Omental fat pad (tissue), 4 donors: ENCODE measurements at places on chromosomes 3 and 15. TPM values are rescaled to one million over a fixed set of nuclear protein-coding genes. Genes with fewer than 3 reads are reported as not detected.

- no peak for DNase-seq
These were observed 220.1 kb downstream of the TUSC7 start for GRCh38 chr3:116929505-116930222.

MUC20 gene
- total RNA-seq, result 7.3 TPM

DNA sequence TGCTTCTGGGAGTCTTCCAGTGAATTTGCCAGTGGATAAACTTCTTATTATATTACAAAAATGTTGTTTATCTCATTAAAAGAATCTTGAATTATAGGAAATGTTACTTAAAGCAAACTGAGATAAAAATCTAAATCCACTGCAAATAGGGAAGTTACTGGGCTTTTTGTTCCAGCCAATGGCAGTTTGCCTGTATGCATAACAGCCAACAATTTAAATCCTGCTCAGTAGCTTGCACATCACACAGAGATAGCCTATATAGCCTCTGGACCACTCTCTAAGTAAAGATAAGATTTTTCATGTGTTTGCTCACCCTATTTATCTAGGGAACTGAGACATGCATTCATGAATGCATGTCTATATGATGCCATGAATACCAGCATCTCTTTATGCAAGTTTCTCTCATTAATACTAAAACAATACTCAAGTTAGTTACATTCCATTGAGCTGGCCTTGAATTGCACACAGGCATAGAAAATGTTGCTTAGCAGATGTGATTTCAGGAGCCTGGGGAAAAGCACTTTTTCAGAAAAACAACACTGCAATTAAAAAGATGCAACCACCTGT is 92.1 kb upstream of the GPR149 start:
- no peak for DNase-seq

DNA sequence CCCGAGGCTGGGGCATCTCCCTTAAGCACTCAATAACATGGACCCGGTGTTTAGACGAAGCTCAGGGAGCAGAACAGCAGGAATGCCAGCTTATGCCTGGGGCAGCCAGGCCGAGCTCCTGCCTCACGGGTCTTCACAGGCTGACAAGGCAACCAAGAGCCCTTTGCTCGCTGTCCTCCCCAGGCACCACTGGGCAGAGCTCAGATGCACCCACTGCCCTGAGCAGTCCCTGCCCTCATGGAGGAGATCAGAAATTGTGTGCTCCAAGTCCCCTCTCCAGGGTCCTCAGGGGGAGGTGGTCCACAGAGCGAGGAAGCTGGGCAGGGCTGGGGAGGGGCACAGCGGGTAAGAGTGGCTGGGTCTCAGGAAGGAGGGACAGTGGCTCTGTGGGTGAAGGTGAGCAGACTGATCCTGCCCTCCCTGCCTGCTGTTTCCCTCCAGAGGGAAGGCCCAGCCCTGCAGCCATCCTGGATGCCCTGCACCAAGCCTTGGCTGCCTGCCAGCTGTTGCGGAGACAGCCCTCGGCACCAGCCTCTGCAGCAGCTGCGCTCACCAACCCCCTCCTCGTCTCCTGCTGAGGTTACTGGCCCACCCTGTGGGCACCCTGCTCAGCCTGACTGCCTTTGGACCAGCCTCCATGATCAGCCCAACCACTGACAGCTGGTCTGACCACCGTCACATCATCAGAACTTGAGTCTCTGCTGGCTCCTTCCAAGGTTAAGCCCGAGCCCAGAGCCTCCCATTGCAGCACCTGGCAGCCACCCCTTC is 21.1 kb upstream of the GP9 start:
- no peak for DNase-seq

DNA sequence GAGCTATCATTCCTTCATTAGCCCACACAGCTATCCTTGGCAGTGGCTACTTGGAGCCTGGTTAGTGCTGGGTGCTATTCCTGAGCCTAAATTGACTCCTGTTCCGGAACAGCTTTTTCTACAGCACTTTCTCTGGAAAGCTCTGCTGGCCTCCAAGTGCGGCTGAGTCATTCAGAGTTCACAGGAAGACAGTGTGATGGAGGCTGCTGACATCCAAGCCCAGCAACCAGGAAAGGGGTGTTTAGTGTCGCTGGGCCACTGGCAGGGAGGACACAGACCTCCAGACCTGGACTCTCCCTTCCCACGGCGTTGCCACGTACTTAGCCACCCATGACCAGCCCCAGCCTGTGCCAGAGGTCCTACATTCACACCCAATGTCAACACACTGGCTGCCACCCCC is 28.7 kb downstream of the CACNA2D2 start:
- no peak for DNase-seq

OSTN gene
- total RNA-seq, result not detected

GRCh38 chr3:34225821-34226366 is 427.5 kb downstream of the PDCD6IP start:
- no peak for DNase-seq

LRRC31 gene
- not detected for total RNA-seq

FGF7 gene
- 77.1 TPM for total RNA-seq

DNA sequence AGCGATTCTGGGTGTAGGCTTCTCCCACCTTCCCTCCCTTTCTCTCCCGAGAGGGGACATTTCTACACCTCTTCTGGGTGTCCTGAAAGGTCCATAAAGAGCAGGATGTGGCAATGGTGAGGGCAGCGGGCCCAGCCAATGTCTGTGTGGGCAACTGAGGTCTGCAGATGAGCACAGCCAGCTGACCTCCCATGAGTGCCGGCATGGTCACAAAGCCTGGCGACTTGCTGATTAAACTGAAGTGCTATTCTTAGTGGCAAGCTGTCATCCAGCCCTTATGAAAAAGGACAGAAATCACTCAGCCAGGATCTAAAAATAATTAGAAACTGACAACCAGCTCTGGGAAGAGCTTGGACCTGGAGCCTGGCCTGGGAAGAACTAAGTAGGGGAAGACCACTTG is 124.3 kb upstream of the RGMA start:
- no peak for DNase-seq

GRCh38 chr15:73560501-73561117 is 72.6 kb downstream of the NPTN start:
- no peak for DNase-seq

GRCh38 chr3:197203714-197204146 is 94.7 kb downstream of the DLG1 start:
- no peak for DNase-seq

MYEF2 gene
- total RNA-seq, result 12.4 TPM

DNA sequence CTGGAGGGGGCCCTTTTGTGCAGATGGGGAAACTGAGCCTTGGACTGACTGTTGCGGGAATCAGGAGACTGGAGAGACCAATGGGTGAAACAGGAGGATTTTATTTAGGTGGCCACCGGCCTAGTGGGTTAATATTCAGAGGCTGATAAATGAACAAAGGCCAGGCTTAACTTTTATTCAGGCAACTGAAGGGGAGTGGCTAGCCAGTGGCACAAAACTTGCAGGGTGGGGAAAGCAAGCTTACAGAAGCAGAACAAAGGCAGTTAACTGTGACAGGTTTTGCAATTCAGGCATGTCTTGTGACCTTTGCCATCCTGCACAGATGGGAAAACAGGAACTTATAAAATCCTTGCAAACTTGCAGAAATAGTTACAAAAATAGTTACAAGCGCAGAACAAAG is 24.9 kb upstream of the ACAD9 start:
- DNase-seq, result no peak

GRCh38 chr15:88401251-88401995 is 65.8 kb downstream of the MRPL46 start:
- DNase-seq, result no peak

C3orf85 gene
- total RNA-seq, result not detected

DNA sequence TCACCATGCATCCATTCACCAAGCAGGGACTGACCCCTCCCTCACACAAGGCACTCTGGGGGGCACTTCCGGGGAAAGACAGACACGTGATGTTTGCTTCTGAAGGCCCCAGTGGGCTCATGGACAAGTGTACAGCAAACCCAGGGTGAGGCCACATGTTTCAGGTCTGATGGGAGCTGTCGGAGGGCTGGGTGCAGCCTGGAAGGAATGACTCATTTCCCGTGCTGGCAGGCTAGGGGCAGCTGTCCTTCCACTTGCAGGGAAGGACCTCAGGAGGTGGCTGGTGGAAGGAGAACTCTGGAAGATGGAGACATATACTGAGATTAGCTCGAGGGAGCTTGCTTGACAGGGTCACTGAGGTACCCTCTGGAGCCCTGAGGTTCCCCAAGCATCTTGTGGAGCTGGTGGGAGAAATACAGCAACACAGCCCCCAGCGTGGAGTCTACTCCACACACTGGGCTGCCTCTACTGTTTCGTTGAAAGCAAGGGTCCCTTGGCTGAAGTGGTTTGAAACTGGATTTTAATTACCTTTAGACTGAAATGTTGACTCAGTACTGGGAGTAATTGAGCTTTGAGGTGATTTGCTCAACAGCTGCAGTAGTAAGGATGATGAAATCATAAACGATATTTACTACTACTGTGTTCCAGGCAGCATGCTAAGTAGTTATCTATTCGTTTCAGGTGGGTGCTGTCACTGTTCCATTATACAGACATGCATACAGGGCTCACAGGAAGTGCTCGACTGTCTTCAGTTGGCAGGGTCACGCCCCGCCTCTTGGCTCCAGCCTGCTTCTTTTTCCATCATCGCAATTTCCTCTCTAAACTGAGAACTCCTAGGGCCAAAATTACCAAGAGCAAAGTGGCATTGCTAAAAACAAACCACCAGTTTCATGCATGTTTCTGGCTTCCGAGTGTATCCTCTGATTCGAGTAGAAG is 230.4 kb downstream of the ADAMTS17 start:
- no peak for DNase-seq

DNA sequence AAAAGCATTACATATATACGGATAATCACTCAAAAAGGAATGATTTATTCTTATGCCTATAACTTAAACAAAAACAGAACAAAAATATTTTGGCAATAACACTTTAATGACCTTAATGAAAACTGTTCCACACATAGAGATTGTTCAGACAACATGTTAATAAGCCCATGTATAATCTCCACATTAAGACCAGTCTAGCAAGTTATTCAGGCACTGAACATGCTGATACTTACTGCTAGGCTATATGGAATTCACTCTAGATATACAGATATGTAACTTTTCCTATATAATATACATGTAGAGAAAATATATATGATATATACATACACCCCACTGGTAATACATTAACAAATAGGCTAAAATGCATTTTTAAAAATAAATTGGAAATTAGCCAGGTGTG is 43.8 kb upstream of the USP50 start:
- no peak for DNase-seq

GRCh38 chr15:60932051-60932915 is 296.8 kb downstream of the RORA start:
- DNase-seq, result no peak

GRCh38 chr15:92907896-92908712 is 8.0 kb downstream of the CHD2 start:
- DNase-seq, result no peak

SLC6A20 gene
- 0.38 TPM for total RNA-seq

DNA sequence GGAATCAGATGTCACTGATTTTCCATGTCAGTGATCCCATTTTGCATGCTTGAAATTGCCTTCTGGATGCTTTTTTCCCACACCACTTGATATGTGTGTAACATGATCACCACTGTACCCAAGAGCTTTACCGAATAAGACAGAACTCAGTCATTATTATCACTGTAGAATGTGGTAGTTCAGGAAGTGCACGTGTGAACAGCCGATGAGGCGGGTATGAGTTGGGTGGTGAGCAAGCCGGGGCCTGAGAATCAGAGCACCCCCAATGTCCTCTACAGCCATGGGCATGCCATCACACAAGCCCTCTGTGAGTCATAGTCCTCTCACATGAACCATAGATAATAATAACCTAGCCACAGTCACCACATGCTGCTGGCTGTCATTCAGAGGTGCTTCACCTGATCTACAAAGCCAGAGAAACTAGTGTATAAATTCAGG is 470.8 kb downstream of the SOX2 start:
- DNase-seq, result no peak

FGD5 gene
- 9.1 TPM for total RNA-seq

SEMA3G gene
- total RNA-seq, result 146 TPM

AP3B2 gene
- total RNA-seq, result 7.6 TPM

DNA sequence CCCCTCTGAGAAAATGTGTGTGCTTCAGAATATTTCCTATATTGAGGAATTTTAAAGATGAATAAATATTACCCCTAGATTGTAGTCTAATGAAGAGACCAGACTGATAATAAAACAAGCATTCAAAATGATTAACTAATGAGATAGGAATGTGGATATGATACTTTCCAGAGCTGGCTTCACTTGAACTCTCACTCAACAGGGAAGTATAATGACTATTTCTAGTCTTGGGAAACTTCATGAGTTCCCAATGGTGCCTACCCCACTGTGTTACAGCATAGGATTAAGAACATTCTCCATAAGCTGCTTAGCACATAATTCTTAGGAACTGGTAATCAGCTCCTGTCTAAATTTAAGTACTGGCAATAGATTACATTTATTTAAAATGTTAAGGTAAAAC is 261.5 kb upstream of the ZNF385D start:
- DNase-seq, result no peak
